Heart right ventricle (tissue), 16 donors: ENCODE measurements at places on chromosomes 7 and 10. TPM values are rescaled to one million over a fixed set of nuclear protein-coding genes. Genes with fewer than 3 reads are reported as not detected.

- no peak for DNase-seq
Measured at GRCh38 chr10:70952401-70952800, 64.0 kb upstream of the PCBD1 start.

GRCh38 chr7:143480501-143480900 is 2.8 kb downstream of the TAS2R41 start:
- no peak for DNase-seq

DNA sequence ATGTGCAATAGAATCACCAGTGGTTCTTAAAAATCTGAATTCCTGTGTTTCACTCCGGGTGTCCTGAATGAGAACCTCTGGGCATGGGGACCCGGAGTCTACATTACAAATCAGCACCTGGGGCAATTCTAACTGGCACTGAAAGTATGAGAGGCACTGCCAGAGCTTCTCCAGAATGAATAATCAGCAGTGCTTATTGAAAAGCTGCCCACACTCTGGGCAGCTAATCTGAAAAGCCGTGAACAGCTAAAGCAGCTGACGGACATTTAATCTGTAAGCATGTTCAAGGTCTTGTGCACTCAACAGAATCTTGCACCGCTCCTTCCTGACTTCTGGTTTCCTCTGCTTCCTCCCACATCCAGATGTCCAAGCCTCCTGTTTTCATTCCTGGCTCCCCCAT is 113.3 kb upstream of the KIF5B start:
- DNase-seq, result no peak

OR6B1 gene
- total RNA-seq, result not detected

DNA sequence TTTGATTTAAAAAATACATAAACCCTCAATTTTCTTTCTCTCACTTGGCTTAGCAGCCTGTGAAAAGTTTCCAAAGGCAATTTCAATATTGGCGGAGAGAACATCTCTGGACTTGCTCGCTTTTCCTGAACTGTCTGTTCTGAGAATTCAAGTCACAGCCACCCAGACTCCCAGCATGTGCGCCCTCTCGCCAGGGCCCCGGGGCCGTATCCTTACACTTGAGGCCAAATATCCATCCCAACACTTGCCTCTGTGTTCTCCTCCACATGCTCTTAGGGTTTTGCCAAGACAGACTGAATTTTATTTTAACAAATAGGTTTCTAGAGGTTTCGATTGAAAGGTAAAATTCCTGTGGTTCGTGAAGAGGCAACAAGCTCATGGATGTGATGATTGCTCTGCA is 111.5 kb upstream of the GPR26 start:
- no peak for DNase-seq
